ENCODE measurements at places on chromosomes 1 and 21. TPM values are rescaled to one million over a fixed set of nuclear protein-coding genes. Genes with fewer than 3 reads are reported as not detected.

BCL2L15 gene
- not detected for total RNA-seq

KLHDC9 gene
- 10.7 TPM for total RNA-seq

FCMR gene
- 4.4 TPM for total RNA-seq

LYPD8 gene
- total RNA-seq, result not detected

ZNF648 gene
- not detected for total RNA-seq

FCRL1 gene
- not detected for total RNA-seq

DNA sequence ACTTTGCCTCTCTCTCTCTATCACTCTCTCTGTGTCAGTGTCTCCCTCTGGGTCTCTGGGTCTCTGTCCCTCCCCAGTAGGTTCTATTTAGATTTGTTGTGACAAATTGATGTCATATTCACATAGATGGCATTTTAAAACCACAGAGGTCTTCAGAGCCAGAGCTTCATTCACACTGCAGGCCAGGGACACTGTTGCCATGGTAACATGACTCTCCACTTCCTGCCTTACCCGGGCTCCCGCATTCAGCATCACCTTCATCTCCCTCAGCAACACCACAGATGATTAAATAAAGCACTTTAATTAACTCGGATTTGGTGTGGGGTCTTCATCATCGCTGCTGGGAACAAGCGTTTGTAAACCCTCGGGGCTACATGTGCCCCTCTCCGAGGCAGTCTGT is 132.6 kb downstream of the ETS2 start:
- DNase-seq, result no peak

DNA sequence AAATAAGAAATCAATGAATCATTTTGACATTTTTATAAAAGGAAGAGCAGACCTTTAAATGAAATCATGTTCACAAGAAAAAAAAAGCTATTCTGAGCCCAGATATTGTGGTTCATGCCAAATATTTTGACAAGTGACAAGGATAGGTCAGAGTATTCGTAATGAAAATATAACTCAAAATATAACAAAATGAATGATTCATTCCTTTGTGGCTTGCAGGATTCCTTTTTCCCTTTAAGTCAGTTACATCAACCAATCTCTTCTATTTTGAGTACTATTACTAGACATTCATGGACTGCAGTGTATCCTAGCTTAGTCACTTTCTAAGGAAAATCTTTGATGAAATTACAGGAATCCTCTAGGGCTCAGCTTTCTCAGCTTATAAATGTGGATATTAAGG is 188.7 kb downstream of the COL11A1 start:
- no peak for DNase-seq

DNA sequence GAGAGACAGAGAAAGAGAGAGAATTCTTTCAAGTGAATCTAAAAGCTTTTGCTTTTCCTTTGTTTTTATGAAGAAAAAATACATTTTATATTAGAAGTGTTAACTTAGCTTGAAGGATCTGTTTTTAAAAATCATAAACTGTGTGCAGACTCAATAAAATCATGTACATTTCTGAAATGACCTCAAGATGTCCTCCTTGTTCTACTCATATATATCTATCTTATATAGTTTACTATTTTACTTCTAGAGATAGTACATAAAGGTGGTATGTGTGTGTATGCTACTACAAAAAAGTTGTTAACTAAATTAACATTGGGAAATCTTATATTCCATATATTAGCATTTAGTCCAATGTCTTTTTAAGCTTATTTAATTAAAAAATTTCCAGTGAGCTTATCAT is 117.6 kb downstream of the PTPRC start:
- DNase-seq, result no peak

DNA sequence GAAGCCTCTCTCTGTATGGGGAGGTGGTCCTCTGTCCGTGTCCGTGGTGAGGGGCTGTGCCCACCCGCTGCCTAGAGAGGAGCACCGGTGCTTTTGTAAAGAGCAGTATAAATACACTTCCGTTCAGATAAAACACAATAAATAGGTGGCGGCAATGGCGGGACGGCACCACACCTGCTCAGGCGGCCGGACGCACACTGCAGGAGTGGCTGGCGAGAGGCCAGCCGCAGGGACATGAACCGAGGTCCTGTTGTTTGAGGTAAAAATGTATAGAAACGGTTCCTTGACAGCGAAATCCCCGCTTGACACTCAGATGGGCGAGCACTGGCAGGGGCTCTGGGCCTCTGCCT is 40.8 kb downstream of the KRTAP10-1 start:
- no peak for DNase-seq

- no peak for DNase-seq
Observed at GRCh38 chr1:12415038-12415466, 185.2 kb downstream of the VPS13D start.

GRCh38 chr1:50901872-50902271 is 58.2 kb downstream of the FAF1 start:
- no peak for DNase-seq

DNA sequence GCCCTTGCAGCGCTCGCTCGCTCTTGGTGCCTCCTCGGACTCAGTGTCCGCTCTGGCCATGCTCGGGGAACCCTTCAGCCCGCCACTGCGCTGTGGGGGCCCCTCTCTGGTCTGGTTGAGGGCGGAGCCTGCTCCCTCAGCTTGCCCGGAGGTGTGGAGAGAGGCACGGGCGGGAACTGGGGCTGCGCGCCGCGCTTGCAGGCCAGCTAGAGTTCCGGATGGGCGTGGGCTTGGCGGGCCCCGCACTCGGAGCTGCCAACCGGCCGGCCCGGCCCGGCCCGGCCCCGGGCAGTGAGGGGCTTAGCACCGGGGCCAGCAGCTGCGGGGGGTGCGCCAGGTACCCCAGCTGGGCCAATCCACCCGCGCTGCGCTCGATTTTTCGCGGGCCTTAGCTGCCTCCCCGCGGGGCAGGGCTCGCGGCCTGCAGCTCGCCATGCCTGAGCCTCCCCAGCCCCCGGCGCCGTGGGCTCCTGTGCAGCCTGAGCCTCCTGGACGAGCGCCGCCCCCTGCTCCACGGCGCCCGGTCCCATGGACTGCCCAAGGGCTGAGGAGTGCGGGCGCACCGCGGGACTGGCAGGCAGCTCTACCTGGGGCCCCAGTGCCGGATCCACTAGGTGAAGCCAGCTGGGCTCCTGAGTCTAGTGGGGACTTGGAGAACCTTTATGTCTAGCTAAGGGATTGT is 217.0 kb upstream of the PKN2 start:
- DNase-seq, result no peak

- DNase-seq, result no peak
Observed at GRCh38 chr1:58251430-58252073, 295.0 kb downstream of the OMA1 start.

DNA sequence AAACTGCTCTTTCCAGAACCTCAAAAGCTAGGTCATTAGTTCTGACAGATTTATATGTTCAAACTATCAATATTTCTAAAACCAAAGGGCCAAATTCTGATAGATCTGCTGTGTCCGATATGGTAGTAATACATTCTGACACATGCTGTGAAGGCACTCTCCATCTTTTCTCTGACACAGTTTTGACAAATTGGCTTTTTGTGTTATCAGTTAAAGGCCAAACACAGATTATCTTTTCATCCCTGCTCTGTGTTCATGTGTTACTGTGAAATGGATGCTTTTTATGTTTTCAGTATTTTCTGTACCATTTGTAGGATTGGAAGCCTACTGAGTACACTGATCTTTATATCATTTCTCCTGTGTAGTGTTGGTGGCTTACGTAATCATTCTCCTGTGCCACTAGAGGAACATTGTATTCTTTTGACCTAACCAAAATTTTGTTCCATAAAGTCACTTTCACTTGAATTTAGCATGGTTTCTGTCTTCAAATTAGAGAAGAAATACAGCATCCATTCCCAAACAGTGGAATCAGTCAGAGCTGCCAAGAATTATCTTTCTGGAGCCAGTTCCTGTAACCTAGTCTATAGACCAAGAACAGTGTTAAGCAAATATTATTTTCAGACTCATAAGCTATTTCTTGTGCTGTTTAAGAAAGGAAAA is 137.2 kb downstream of the ADGRL2 start:
- no peak for DNase-seq

DNA sequence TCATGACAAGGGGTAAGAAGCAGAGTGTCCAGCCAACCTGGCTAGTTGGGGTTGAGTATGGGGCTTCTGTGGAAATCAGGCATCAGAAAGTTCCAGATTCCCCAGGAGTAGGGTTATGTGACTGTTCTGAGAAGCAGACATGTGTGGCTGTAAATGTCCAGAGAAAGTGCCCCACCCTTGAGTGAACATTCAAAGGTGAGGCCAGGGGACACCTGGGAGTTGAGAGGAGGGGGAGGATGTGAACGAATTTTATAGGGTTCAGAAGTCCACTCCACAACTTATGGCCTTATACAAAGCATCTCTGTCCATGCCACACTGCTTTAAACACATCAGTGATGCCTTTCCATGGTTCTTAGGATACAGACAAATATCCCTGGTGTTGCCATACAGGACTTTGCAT is 133.3 kb downstream of the IGSF21 start:
- DNase-seq, result no peak

DNA sequence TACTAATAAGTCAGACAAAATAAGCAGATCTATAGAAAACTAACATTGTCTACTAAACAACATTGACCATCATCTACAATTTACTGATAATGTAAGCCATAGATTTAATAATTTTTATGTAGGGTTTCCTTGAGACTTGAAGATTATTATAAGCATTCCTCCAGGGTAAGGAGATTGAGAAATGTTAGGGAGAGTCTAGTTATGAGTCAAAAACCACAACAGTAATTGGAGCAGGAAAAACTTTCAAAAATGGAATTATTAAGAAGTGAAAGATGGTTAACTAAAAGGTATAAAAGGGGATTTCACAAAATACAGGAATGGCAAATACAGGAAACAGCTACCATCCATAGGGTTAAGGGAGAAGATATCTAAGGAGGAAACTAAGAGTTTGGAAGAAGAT is 12.4 kb upstream of the UHMK1 start:
- no peak for DNase-seq

DNA sequence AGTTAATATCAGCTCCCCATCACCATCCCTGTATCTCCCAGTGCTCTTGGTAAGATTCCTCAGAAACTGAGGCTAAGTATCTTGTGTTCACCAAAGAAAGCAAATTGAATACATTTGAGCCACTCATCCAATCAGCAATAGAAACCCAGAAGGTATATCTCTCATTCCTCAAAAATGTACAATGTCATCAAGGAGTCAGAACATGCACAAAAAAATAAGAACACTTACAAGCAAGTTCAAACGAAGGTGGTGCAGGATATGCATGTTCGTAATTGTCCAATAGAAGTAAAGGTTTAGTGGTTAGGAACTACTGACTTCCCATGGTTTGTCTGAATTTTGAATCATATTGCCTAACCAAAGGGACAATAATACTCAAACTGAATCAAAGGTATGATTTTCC is 24.3 kb downstream of the RXRG start:
- no peak for DNase-seq

GRCh38 chr21:45818276-45818903 is 163.2 kb upstream of the COL6A1 start:
- no peak for DNase-seq

- no peak for DNase-seq
Observed at GRCh38 chr1:7572654-7573152, 198.4 kb upstream of the VAMP3 start.
